ENCODE measurements at places on chromosomes 6 and 20.

- no peak for DNase-seq
Measured at GRCh38 chr6:81126150-81126549, 626.3 kb downstream of the TENT5A start.

- DNase-seq, result no peak
Measured at GRCh38 chr6:134247231-134247833, 70.6 kb downstream of the SGK1 start.

- DNase-seq, result no peak
Measured at GRCh38 chr6:33477864-33478263, 23.5 kb downstream of the ZBTB9 start.

- no peak for DNase-seq
Measured at GRCh38 chr6:8551386-8551785, 116.0 kb upstream of the SLC35B3 start.

- DNase-seq, result no peak
Measured at GRCh38 chr20:48006036-48006833, 221.0 kb upstream of the SULF2 start.

DNA sequence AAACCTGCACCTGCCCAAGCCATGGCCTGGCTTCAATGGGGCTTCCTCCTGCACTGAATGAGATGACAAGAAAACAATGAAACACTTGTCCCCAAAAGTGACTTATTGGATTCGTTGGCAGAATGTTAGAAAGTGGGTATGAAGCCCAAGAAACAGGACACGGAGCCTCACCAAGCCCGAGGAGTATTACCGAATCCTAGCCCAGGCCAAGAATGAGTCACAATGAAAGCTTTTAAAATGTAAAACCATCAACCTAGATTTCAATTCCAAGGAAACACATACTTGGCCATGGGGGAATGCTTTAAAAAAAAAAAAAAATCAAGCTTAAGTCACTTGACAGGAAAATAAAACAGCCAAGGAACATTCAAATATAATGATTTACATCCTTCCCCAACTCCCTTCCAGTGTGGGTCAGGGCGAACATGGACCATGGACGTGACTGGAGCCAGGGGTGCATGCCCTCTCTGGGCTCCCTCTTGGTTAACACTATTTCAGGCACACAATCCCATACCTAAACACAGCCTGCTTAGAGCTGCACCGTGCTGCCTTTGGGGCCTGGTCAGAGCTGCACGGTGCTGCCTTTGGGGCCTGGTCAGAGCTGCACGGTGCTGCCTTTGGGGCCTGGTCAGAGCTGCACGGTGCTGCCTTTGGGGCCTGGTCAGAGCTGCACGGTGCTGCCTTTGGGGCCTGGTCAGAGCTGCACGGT is 3.1 kb upstream of the STX16 start:
- no peak for DNase-seq

DNA sequence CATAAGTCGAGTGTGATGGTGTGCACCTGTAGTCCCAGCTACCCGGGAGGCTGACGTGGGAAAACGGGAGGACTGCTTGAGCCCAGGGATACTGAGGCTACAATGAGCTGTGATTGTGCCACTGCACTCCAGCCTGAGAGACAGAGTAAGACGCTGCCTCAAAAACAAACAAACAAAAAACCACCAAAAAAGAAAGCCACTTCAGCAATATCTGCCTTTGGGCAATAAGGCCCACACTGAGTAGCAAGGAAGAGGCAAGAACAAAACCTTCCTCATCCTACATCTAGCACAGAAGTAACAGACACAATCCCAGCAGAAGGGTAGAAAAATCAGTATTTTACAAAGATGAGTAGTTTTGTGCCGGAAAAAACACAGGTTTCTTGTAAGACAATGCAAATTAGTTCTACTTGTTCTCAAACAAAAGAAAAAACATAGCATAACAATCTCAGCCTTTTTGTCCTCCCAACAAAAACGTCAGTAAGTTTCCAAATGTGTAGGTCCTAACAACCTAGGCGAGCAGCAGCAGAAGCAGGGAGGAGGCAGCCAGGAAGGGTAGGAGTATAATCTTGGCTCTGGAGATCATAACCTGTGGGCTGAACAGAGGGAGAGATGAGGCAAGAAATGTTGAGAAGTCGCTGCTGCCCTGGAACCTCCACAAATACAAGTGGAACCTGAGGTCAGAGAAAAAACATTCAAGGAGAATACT is 5.7 kb downstream of the PPP1R10 start:
- no peak for DNase-seq

DNA sequence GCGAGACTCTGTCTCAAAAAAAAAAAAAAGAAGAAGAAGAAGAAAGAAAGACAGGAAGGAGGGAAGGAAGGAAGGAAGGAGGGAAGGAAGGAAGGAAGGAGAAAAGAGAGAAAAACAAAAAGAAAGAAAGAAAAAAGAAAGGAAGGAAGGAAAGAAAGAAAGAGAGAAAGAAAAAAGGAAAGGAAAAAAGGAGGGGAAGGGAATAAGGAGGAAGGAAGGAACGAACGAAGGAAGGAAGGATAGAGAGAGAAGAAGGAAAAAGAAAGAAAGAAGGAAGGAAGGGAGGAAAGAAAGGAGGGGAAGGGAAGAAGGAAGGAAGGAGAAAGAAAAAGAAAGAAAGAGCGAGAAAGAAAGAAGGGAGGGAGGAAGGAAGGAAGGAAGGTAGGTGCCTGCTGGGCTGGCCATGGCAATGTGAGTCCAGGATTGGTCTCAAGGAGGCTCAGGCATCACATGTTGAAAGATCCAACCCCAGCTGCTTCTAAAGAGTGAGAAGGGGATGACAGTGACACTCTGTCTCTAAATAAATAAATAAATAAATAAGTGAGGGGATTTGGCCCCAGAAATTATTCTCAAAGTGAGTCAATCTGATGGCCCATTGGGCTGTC is 24.3 kb upstream of the SRSF6 start:
- DNase-seq, result no peak

- DNase-seq, result no peak
Measured at GRCh38 chr6:36052097-36052496, 24.5 kb downstream of the MAPK14 start.

- DNase-seq, result no peak
Measured at GRCh38 chr6:159532155-159532554, 160.9 kb downstream of the SOD2 start.

DNA sequence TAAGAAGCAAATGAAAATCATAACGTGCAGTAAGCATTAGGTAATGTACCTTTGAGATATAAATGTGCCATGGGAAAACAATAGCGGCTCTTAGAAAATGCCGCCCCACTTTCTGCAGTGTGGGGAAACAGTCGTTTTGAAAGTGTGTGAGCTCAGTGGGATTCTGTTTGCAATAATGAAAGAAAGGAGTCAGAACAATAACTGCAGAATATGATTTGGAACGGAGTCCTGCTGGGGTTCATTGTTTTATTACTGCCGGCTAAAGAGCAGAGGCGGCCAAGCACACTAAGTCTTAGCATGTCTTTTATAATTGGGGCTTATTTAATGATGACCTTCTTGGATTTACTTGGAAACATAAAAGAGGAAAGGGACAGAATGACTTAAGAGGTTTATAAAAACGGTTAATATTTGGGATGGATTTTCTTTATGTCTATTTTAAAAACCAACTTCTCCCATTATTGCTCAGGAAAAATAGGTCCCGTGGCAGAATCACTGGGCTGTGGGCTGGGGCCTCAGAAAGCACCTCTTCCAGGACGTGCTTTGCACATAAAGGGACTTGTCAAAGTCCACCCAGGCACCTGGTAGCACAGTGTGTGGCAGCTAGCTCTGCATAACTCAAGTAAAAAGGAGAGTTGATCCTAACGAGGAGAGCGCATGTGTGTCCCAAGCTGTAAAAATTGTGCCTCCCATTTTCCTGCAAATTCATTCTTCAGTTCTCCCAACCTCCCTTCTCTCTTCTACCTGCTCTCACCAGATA is 44.0 kb upstream of the SLC22A16 start:
- no peak for DNase-seq

DNA sequence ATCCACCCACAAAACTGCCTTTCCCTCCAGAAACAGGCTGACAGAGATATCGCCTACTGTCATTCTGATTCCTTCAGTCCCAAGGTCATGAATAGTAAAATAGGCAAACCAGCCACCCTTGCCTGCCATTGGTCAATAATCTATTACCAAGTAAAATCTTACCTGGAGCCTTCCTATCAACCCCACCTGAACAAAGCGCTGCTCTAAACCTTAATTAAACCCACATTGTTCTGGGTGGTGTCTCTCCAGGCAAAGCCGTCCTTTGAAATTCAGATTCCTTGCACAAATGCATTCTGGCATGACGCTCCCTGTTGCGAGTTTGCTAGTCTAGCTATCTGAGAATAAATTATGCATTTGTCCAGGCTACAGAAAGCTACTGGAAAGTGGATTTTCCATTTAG is 291.6 kb upstream of the ECI2 start:
- no peak for DNase-seq

DNA sequence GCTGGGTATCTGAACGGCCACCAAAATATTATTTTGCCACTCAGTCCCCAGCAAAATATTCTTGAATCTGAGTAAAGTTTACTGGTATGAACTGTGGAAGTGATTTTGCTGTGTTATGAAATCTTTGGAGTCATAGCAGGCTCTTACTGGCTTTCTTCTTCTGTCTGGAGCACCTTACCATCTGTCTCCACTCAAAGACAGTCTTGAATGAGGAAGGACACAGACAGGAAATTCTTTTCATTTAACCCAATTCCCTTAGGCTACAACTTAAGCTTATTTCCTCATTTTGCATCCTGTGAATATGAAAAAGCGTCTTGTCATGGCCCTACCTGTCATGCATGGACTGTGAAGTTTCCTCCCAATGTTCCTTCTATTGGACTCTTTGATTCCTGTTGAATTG is 24.7 kb downstream of the FNDC1 start:
- peak; percentile 6 for DNase-seq

GRCh38 chr20:23358563-23358906 is 3.4 kb upstream of the GZF1 start:
- no peak for DNase-seq

DNA sequence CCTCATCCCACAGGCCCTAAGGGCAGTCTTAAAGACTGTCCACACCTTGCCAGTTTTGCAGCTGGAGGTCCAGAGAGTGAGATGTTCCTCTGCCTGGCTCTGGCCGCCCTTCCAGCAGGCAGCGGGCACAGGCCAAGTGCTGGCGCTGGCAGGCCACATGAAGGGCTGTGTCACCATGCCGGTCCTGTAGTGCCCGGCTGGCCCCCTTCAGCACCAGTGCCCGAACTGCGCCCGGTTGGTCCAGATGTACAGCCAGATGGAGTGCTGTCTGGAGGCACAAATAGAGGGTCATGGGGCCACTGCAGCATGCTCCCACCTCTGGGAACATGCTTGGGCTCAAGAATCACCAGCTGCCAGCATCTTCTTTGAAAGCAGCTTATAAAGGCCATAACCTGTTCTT is 3.8 kb downstream of the NFKBIE start:
- DNase-seq, result no peak

- peak; percentile 2 for DNase-seq
Measured at GRCh38 chr6:106026748-106027715, 59.1 kb upstream of the PRDM1 start.

DNA sequence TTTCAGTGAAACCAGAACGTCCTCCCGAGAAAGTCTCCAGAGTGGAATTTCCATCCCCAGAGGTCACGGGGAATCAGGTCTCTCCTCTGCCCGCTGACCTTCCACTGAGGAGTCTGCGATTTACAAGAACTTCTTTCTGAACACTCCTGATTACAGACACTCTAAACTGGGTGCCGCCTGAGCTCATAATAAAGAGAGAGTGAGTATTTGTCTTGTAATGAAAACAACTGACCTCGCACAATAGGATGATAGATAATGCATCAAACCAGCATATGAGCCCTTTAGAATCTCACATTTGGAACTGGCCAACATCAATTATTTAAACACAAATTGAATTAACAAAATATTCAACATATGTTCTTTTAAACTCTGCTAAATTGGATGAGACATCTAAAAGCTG is 47.5 kb downstream of the DLL1 start:
- no peak for DNase-seq

GRCh38 chr6:149484733-149485700 is at the start of gene ZC3H12D:
TSS of gene ZC3H12D (minus strand) at chr6:149485014. CDS start at chr6:149474543, 10,471 bp downstream.
- peak; percentile 9 for DNase-seq

- no peak for DNase-seq
Measured at GRCh38 chr6:111199935-111200334, 112.6 kb downstream of the SLC16A10 start.

- DNase-seq, result no peak
Measured at GRCh38 chr6:110689275-110689935, 125.9 kb downstream of the CDK19 start.

GRCh38 chr6:119052987-119053386 is 25.5 kb downstream of the FAM184A start:
- no peak for DNase-seq

GRCh38 chr6:52162940-52163908 is 23.0 kb upstream of the IL17A start:
- peak; percentile 24 for DNase-seq

GRCh38 chr6:142686507-142686887 is 258.5 kb downstream of the HIVEP2 start:
- no peak for DNase-seq

DNA sequence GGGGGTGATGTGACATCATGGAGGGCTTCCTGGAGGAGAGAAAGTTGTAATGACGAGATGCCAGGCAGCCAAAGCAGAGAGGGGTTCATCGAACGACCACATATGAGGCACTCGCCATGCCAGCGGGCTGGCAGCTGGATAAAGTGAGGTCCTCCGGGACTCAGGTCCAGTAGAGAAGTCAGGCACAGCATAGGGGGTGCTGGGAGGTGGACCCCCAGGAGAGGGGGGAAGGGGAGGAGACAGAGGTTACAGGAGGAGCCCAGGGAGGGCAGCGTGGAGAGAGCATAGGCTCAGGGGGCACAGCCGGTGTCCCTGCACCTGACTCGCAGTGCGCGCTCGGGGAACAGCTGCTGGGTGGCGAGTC is 174.7 kb downstream of the BMP7 start:
- DNase-seq, result no peak

DNA sequence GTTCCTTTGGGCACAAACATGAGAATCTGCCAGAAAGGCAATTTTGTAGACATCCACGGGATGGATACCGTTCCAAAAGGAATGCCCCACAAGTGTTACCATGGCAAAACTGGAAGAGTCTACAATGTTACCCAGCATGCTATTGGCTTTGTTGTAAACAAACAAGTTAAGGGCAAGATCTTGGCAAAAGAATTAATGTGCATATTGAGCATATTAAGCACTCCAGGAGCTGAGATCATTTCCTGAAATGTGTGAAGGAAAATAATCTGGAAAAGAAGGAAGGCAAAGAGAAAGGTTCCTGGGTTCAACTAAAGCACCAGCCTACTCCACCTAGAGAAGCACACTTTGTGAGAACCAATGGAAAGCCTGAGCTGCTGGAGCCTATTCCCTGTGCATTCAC is 103.9 kb upstream of the ARG1 start:
- DNase-seq, result no peak
